Hematopoietic multipotent progenitor cell (in vitro differentiated cells): ENCODE measurements at places on chromosomes 1 and 21. TPM values are rescaled to one million over a fixed set of nuclear protein-coding genes. Genes with fewer than 3 reads are reported as not detected.

DNA sequence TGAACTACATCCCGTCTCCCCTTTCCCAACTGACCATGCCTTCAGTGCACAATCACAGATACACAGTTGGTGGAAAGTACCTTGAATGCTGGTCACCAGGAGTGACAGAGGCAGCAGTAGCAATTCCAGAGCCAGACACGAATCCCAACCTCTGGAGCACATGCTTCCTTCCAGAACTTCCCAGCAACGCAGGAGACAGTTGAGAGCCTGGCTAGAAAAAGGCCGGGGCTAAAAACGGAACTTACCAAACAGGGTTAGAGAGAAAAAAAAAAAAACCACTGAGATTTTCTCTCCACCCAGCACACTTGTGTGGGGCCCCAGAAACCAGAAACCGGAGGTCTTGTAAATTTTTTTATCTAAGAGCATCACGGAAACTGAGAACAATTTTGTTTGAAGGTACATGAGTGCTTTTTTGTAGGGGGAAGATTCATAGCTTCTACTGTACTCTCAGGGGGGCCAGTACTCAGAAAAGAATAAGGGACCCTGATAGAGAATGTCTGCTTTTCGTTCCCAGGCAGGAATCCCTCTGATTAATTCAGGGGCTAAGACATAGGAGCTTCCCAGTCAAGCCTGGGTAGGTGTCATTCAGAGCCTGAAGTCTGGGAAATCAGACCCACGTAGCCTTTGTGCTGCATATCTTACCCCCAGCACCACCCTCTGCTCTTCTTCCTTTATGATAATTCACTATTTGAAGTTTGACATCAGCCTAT is at the start of gene CD48:
TSS of gene CD48 (minus strand) at position 221 of the 710 bp plus-strand sequence. CDS start at position 162, 59 bp downstream.
- peak; percentile 54 for DNase-seq

GRCh38 chr21:42721341-42721824 is 68.0 kb downstream of the PDE9A start:
- DNase-seq = no peak

DNA sequence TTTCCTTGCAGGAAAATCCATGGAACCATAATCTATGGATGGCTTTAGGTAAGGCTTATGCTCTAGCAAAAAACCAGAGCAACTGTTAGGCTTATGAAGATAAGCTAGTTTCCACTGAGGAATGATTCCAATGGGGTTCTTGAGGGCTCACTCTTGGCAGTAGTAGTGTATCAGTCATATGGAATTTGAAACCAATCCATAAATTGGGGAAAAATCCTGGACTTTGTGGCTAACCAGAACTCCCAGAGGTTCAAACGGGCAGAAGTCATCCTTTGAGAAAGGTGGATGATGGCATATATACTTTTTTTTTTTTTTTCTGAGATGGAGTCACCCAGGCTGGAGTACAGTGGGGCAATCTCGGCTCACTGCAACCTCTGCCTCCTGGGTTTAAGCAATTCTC is 54.2 kb upstream of the ATF3 start:
- no peak for DNase-seq

DNA sequence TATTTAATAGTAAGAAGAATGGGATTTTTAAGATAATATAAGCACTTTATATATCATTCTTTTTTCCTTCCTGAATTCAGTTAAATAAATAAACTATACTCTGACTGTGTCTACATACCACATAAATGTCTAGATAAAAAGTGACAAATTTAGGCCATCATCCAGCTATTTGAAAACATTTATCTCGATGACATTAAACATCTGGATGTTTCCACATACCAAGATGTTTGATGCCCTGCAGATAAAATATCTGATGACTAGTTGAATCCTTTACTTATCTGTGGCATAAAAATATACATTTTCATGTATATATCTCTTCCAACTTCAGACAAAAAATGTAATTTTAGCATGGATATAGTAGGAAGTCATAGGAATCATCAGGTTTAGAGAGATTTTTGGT is 348.3 kb downstream of the DPYD start:
- DNase-seq = no peak

GRCh38 chr1:203305809-203306088 is 430 bp downstream of the BTG2 start:
- DNase-seq = no peak

DNA sequence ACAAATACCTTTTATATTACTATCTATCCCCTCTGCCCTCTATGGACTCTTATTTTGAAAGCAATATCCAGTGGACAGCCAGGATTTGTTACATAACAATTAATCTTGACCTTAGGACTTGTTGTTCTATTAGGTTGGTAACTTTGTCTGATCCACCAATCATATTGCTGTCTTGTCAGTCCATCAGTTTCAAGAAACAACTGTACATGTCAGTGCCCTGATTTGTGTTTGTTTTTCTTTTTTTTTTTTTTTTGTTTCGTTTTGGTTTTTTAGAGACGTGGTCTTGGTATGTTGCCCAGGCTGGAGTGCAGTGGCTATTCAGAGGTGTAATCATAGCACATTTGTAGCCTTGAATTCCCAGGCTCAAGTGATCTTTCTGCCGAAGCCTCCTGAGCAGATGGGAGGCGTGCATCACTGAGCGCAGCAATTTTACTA is 1.5 kb upstream of the SCP2 start:
- DNase-seq = no peak

DNA sequence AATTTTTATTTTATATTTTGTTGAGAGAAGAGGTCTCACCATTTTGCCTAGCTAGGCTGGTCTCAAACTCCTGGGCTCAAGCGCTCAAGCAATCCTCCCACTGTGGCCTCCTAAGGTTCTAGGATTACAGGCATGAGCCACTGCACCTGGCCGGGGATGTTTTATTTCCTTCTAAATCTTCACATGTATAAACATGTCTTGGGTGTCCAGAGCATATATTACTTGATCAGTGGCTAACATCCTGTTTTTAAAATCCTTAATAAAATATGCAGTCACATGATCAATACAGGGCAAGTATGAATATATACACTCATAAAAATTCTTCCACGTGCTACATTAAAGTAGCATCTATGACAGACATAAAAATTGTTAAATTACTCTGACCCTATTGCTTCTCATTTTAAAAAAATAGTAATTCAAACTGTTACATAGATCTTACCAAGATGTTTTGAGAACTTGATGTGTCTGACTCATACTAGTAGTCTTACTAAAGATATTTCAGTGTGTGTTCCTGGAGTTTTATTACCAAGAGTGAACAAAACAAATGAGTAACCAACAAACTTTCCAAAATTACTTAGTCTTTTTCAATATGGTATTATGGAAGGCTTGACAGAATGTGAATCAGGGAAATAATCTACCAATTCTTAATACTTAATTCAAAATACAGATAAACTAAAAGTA is 222.5 kb downstream of the SLC45A1 start:
- no peak for DNase-seq

DNA sequence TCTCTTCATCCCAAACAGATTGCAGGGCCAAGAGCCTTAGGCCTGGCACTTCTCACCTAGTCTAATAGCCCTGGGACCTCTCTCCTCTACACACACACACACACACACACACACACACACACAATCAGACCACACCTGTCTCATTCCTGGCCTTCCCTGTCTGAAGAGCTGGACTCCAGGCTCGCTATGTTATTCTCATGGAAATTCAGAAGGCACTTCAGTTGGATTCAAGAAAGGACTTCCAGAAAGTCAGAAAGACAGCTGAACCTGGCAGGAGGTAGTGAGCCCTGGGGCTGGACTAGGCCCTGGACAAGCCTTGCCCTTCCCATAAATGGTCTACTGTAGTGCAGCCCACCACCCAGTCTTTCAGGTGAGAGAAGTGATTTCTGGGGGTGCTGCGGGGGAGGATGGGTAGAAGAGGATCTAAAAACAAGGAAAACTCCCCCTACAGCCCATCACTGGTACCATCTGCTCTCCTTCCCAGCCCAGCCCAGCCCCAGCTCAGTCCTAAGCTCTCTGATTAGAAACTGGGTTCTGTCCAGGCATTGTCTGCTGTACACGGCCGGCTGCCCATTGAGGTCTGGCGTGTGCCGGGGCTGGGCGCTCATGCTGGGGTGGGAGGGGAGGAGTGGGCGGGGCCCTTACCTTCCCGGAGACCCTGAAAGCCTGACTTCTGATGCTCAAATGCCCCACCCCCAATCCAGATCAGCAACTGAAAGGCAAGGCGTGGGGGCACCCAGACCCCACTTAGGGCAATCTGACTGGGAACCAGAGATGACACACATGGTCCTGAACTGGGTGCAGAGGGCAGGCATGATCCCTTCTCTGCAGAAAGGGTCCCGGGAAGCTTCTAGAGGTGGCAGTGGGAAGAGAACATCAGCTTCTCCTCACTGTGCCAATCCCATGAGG is 2.5 kb downstream of the KIF21B start:
- no peak for DNase-seq

- no peak for DNase-seq
These were observed 551 bp downstream of the ZRANB2 start for GRCh38 chr1:71080230-71080738.

DNA sequence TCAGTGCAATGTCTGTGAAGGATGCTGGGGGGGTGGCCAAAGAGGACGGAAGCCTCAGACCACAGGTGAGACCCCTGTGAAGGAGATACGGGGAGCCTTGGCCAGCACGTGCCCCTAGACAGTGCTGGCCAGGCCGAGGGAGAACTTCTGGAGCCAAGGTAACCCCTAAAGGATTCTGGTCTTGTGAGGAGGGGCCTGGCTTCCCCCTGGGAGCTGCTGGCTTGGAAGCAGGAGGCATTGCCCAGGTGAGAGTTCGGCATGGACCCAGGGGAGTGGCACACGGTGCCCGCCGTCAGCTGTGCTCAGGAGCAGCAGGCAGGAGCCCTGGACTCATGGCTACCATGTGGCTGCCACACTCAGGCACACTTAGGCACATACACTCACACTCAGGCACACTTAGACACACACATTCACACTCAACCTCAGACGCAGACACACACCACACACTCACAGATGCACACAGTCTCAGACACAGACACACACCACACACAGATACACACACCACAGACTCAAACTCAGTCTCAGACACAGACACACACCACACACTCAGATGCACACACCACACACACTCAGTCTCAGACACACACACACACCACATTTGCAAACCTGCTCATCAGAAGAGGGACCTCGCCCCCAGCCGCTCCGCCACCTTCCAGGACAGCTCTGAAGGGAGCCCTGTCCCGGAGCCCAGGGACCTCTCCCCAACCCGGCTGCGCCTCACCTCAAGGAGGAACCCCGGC is 1.1 kb upstream of the COL6A2 start:
- DNase-seq = no peak

DNA sequence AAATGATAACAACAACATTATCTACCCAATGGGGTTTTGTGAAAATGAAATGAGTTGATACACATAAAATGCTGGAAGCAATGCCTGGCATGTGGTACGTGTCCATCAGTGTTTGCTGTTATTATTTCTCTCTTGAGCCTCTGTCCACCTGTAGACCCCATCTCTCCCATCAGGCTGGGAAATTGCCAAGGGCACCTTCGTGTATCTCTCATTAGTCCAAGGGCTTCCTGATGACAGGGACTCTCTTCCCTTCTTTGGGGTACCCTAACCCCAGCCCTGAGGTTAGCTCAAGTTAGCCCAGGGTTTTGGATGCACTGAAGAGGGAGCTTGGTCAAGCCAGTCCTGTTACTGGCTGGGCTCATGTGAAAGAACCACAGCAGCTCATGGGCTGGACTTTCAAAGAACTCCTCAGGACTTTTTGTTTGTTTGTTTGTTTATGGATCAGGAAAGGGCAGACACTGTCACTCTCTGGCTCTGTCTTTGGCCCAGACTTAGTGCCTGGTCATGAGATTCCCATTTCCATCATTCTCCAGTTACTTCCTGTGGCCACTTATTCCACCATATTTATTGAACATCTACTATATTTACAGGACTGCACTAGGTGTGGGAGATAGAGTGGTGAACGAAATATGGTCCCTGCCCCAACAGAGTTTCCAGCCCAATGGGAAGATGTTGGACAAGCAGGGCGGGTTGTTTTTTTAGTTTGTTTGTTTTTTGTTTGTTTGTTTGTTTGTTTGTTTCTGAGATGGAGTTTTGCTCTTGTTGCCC is 57.4 kb downstream of the NAV1 start:
- no peak for DNase-seq

CD2 gene
- total RNA-seq = under 0.01 TPM
